ENCODE measurements at places on chromosomes 1 and 21.

GRCh38 chr1:151157067-151157531 lies 650 bp downstream of the TNFAIP8L2 start:
- no peak for DNase-seq

GRCh38 chr1:62111084-62111483 lies 83.6 kb upstream of the L1TD1 start:
- no peak for DNase-seq

- no peak for DNase-seq
These were observed 39.7 kb downstream of the HUNK start for GRCh38 chr21:31912501-31912900.

DNA sequence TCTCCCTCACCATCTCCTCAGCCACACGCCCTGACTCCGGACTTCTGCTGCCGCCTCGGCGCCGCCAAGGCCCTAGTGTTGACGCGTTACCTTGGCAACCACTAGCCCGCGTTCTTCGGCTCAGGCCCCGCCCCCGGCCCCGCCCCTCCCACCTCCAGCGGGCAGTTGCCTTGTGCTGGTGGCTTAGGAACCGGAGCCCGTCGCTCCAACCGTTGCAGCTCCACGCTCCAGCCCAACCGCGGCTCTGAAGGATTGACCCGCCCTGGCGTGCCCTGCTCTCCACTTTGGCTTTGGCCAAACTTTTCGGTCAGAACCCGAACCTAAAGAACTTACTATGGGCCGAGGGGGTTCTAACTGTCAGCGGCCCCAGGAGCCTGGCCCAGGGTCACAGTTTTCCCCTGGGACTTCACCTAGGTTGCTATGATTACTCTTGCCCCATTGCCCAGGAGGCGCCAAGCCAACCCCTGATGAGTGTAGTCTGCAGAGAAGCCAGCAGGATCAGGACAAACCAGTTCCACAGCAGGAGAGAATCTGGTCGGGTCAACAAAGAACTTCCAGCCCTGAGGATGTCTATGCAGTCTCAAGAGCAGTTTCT lies at the start of gene CFAP45:
Gene CFAP45, minus strand, starts transcription at position 80 of the 595 bp plus-strand sequence. Its CDS starts 67 bp downstream, at position 13.
- DNase-seq = peak; percentile 94

DNA sequence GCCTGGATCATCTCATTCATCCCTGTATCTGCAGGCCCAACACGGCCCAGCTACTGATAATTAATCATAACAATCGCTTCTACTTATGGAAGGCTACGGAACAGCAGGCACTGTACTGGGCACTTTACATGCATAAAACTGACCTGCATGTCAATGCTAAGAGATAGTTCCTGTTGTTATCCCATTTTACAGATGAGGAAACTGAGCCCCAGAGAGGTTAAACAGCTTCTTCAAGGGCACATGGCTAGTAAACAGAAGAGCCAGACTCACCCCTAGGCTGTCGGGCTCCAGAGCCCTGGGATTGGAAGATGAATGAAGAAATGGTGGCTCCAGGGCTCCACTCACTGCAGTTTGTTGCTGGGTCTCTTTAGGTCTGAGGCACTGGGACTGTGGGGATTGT lies 27.3 kb upstream of the VPS13D start:
- DNase-seq = no peak

- DNase-seq = no peak
These were observed 148.5 kb downstream of the POU2F1 start for GRCh38 chr1:167369175-167369574.

- DNase-seq = no peak
These were observed 5.1 kb upstream of the HP1BP3 start for GRCh38 chr1:20792196-20792595.

GRCh38 chr1:176774224-176774623 lies 311.2 kb downstream of the PAPPA2 start:
- no peak for DNase-seq

DNA sequence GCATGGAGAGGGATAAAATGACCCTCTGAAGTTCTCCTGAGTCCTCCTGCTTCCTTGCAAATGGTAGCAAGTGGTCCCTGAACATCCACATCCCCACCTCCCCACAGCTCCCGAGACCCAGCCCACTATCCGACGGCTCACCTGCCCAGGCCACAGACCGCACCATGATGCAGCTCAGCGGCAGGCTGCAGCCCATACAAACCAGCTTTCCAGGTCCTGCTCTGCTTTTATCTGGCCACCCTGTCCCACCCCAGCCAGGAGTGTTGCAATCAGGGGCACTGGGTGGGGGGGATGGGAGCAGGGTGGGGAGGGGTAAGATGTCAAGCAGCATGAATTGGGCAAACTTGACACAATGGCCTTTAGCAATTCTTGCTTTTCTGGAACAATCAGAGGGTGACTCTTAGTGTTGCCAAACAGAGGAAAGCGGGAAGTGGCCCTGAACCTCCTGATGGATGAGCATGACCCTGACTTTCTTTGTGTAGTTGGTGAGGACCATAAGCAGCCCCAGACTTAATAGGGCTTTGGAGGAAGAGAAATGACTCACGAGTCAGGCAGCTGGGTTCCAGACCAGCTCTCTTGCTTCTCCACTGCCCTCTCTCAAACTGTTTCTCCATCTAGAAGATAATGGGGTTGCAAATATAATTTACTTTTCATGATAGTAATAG lies at the start of gene CHIT1:
Gene CHIT1, minus strand, starts transcription at position 203 of the 665 bp plus-strand sequence. Its CDS starts 37 bp downstream, at position 166.
- no peak for DNase-seq

DNA sequence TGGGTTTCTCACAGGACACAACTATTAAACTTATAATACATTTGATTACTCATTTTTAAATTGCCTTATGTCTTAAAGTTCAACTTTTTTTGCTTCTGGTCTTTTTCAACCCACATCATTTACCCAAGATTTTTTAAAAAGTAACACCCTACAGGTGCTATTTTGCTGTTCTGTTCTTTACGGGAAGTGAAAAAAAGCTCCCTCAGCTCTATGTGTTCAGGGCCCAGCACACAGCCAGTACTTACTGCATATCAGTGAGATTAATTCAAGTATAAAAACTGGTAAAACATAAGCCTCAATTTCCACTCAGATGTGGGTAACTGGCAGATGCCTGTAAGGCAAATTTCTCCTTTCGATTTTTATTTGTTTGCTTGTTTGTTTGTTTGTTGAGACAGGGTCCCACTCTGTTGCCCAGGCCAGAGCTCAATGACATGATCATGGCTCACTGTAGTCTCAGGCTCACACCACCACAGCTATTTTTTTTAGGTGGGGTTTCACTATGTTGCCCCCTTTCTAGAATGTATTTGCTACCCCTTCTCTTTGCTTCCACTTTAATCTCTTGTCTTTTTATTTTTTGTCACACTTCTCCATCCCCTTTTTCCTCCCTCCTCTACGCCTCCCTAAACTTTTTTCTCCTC lies 20.3 kb downstream of the RNASEL start:
- no peak for DNase-seq

DNA sequence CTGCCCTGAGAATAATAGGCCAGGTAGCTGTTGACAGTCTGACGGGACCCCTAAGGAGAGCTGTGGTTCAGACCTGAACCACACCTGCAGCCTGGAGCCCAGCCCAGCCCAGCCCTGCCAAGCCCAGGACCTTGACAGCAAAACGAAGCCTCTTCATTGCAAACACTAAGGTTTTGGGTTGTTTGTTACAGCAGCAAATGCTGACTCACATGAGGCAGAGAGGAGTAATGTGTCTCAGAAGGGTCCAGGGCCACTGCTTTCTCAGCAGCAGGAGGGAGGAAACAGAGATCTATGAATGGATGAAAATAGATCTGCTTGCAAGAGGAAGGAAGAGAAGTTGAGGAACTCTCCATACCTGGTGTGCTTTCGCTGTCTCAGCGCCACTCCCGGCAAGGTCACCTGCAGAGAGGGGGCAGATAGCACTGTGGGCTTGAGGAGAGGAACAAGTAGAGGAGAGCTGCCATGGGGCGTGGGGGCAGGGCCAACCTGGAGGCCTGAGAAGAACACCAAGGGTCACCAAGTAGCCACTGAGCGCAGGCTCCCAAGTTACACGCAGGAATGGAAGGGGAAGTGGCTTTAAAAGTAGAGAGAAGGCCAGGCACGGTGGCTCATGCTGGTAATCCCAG lies 127.2 kb downstream of the ZNF281 start:
- DNase-seq = no peak

DNA sequence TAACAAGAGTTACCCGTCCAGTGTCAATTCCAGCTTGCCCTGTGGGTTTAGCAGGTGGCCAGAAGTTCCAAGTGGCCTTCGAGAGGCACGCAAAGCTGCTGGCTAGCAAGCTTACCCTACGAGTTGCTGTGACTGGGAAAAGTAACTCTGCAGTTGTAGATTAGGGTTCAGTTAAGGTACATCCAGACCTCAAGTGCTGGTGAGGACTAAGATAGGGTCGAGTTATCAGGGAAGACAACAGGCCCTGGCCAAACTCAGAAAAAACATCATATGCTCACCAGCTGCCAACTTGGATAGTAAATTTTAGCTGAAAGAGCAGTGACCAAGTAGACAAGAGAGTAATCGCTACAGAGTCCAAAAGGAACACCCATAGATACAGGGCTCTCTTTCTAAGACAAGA lies 27.7 kb upstream of the LRRC7 start:
- no peak for DNase-seq

- DNase-seq = peak; percentile 6
These were observed 30.2 kb downstream of the PRDX6 start for GRCh38 chr1:173507205-173507846.

GRCh38 chr1:76080552-76081079 lies 6.1 kb downstream of the ST6GALNAC3 start:
- no peak for DNase-seq

- no peak for DNase-seq
These were observed 2.8 kb downstream of the PAQR7 start for GRCh38 chr1:25872713-25873112.

GRCh38 chr1:167716000-167716271 lies 5.8 kb upstream of the MPZL1 start:
- no peak for DNase-seq

DNA sequence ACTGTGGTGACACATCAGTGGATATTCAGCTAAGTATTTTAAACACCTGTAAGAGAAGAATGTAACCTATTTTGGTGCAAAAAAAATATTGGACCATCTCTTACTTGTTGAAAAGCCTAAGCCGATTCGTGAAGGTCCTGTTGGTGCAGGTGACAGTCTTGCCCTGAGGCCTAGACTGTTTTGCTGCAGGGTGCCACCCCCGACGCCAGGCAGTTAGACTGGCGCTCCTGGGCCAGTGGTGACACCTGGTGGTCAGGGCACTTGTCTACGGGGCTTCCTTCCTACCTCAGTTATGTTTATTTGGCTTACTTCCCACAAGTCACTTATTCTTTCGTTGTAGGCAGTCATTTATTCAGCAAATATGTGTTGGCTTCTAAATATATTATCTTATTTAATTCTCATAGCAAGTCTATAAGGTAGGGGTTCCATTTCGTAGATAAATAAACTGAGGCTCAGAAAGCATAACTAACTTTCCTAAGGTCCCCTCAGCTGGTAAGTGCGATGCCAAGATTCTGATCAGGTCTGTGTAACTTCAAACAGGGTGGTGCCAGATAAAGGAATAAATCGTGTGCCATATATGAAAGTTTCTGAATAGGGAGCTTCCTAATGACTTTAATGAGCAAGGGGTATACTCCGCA lies 1.9 kb downstream of the EEIG2 start:
- DNase-seq = peak; percentile 69

GRCh38 chr1:151171190-151171589 lies 4.6 kb downstream of the TMOD4 start:
- DNase-seq = no peak

DNA sequence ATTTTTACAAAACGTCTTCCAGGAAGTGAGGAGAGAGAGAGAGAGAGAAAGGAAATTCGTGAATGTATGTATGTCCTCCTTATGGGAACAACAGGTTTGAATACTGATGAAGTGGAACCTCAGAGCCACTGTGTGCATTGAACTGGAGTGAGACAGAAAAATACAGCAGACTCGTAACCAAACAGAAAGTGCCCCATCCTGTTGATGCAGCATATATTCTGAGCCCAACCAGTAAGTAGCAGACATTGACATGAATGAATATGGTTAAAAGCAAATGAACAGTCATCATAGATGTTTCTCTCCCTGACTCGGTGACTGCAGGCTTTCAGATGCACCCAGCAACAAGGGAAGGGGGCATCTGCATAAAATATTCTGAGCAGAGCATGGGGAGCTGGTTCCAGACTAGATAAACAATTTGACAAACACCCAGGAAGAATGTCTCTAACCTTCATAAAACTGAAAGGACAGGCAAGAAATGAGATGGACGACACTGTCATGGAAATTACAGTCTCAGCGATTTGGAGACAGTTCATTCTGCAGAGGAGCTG lies 471.0 kb upstream of the PBX1 start:
- DNase-seq = no peak

DNA sequence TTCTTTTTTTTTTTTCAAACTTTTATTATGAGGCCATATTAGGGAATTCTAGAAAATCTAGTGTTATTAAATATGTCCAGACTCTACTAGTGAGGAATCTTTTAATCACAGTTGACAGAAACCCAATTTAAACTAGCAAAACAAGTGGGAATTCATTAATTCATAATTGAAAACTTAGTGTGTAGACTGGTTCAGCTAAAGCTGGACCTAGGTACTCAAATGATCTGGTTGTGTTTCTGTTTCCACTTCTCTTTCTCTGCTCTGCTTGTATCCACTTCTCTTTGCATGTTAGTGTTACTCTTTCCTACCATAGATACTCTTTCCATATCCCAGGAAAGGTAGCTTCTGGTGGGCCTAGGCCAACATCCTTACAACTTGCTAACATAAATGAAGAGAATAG lies 81.2 kb upstream of the HIVEP3 start:
- DNase-seq = no peak

- DNase-seq = no peak
These were observed 6.6 kb upstream of the CD48 start for GRCh38 chr1:160718210-160718609.

DNA sequence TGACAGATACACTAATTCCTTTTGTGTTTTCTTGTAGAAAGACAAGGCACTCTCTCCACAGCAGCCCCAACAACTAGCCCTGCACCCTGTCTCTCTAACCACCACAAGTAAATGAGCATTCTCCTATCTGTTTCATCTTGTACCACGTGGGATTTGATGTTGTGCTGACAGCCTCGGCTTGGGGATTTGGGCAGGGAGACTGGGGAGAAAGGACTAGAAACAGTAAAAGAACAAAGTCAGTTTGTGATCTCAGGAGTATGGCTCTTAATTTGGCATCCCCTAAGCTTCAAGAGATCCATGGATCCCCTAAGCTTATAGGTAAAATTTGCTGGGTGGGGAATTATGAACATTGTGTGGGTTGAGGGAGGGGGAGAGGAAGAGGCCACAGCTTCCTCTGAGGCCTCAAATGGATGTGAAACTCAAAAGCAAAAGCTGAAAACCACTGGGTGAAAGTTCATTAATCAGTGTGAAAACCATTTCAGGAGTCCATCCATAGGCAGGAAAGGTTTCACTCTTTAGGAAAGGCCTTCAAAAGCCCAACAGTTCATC lies 3.1 kb downstream of the C1orf162 start:
- no peak for DNase-seq

GRCh38 chr21:18743531-18743930 lies 339.9 kb upstream of the TMPRSS15 start:
- no peak for DNase-seq

DNA sequence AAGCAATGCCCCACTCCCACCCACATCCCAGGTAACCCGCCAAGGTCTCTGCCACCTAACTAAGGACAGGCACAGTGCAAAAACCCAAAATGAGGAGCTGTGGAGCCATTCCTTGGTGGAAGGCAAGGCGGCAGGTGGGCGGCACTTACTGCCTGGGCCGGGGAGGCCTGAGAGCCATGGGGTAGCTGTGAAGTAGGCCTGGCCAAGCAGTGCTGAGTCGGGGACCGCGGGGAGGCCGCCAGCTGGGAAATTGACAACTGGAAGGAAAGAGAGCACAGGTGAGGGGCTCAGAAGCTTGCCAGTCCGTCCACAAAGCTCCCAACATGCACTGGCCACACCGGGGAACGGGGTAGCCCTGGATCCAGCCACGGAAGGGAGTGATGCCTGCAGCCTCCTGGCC lies 85.3 kb downstream of the NPHP4 start:
- no peak for DNase-seq

- DNase-seq = no peak
These were observed 1.3 kb upstream of the PCBP3 start for GRCh38 chr21:45642122-45642813.
